ENCODE measurements at places on chromosomes 7 and 10.

- no peak for DNase-seq
Observed at GRCh38 chr10:132120200-132120599, 54.5 kb downstream of the JAKMIP3 start.

GRCh38 chr10:103837370-103838069, 17.9 kb downstream of the SH3PXD2A start:
- DNase-seq = no peak

- DNase-seq = no peak
Observed at GRCh38 chr7:158549616-158550393, 37.8 kb downstream of the PTPRN2 start.

GRCh38 chr7:152647009-152647408, 28.9 kb downstream of the XRCC2 start:
- DNase-seq = no peak

DNA sequence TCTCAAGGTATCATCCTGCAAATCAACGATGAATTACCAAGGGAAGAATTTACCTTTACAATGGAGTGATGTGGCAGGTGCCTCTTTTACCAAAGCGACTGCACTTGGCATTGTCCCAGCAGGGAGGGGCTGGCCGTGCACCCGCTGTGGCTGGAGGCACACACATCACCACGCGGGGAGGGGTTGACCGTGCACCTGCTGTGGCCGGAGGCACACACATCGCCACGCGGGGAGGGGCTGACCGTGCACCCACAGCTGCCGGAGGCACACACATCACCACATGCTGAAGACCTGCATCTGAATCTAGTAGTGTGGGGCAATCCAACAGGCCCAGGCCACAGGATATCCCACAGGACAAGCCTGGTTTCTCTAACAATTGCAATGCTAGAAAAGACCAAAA, 493.5 kb downstream of the DNAJB6 start:
- no peak for DNase-seq

- no peak for DNase-seq
Observed at GRCh38 chr7:7816084-7816483, 97.7 kb upstream of the RPA3 start.

DNA sequence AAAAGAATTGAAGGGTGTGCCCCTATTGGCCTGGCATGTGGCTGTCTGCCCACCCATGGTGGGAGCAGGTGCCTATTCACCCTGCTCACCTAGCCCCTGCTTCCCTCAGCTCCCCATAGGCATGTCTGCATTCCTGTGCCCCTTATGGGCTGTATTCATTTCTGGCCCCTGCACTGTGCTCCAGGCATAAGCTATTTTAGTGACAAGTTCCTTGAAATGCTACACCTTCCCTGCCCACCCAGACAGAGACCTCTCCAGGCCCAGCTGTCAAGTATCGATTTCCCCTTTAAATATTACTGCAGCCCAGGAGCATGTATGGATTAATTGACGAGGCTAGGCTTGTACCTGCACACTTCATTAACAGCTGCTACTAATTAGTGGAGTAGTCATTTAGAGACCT, 235.4 kb downstream of the RPS24 start:
- DNase-seq = no peak

GRCh38 chr10:681670-682318, 7.7 kb downstream of the DIP2C start:
- DNase-seq = no peak

- no peak for DNase-seq
Observed at GRCh38 chr10:22807238-22807637, 92.9 kb upstream of the PIP4K2A start.

DNA sequence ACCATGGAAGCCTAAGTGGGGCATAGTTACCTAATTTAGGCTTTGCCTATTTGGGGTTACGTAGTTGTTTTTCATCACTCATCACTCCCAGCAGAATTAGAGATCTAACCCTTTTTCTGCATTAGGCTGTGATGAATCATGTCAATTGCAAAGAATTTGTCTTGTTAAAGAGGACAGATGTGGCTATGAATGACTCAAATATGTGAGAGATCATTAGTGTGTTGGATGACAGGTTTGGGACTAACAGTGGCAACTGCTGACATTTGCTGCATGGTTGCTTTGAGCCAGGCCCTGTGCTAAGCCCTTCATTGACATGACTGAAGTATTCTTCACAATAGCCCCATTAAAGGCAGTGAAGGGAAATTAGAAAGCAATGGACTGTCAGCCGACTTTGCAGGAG, 83.4 kb upstream of the BMPER start:
- DNase-seq = no peak

DNA sequence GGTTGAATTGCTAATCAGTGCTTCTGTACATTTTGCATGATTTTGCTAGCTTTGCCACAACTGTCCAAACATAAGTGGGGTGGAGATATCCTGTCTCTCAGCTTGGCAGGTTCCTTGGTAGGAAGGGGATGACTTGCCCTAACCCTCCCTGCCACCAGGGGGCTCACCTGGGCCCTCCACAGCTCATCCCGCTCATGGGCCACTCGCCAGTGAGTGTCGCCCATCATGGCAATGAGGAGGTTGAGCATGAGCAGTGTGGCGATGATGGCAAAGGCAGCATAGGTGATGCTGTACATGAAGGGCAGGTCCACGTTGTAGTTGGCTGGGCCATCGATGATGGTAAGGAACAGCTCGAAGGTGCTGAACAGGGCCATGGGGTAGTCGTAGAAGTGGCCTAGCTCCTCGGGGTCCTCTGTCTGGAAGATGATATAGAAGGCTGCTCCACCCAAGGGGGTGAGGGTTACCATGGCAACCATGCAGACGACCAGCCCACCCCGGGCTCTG, 12.2 kb downstream of the TRPV6 start:
- no peak for DNase-seq

DNA sequence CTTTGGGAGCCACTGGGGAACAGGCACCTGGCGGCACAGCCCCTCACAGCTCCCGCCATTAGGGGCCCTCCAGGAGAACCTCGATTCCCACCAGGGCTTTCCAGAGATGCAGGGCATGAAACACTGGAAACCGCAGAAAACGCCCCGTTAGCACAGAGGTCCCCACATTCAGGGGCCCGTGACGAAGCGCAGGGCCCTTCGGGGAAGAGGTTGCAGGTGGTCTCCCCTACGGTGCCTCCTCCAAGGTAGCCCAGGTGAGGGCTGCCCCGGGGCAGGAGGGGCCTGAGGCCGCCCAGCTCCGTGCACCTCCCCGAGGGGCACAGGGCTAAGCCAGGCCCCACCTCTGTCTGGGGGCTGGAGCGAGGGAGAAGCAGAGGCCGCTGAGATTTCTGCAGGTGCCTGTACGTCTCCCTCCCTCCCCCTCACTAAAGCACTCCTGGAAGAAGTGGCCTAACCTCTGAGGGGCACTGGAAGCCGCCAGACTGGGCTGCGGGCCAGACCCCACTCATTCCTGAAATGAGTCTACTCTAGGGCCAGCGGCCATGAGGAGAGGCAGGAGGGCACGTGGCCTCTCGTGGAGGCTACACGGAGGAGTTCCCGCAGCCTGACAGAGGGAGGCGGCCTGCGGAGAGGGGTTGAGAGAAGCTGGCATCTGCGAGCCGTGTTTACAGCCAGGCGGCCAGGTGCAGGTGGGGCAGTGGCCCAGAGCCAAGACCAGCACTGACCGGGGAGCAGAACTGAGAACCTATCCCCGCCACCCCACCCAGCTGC, 6.9 kb downstream of the PDGFA start:
- no peak for DNase-seq

- no peak for DNase-seq
Observed at GRCh38 chr7:28581351-28581750, 169.0 kb downstream of the CREB5 start.
